ENCODE measurements at places on chromosomes 2 and 18.

GRCh38 chr2:197857476-197858107, 53.2 kb downstream of the PLCL1 start:
- no peak for DNase-seq

GRCh38 chr2:233689501-233689900, 3.2 kb upstream of the UGT1A6 start:
- DNase-seq: no peak

GRCh38 chr2:202158796-202159195, 79.6 kb downstream of the SUMO1 start:
- no peak for DNase-seq

- no peak for DNase-seq
These were observed 246.0 kb upstream of the CXCR4 start for GRCh38 chr2:136363900-136364299.

GRCh38 chr2:146978577-146979555, 866.0 kb upstream of the ACVR2A start:
- no peak for DNase-seq

GRCh38 chr2:27638037-27638637, 9.3 kb downstream of the GPN1 start:
- no peak for DNase-seq

DNA sequence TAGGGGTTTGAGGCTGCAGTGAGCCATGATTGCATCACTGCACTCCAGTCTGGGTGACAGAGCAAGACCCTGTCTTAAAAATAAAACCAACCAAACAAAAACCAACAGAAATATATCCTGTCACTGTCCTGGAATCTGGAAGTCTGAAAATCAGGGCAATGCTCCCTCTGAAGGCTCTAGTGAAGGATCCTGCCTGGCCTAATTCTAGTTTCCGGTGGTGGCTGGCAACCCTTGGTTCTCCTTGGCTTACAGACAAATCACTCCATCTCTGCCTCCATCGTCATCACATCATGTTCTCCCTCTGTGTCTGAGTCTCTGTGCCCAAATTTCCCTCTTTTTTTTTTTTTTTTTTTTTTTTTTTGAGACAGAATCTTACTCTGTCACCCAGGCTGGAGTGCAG, 15.9 kb upstream of the VPS4B start:
- no peak for DNase-seq

- no peak for DNase-seq
These were observed 1.1 kb downstream of the ZNF513 start for GRCh38 chr2:27379383-27379835.
